ENCODE measurements at places on chromosomes 11 and 22.

- DNase-seq = no peak
Observed at GRCh38 chr22:40541300-40541699, 95.2 kb downstream of the MRTFA start.

GRCh38 chr11:126522152-126522551 lies 166.7 kb downstream of the ST3GAL4 start:
- peak; percentile 82 for DNase-seq

DNA sequence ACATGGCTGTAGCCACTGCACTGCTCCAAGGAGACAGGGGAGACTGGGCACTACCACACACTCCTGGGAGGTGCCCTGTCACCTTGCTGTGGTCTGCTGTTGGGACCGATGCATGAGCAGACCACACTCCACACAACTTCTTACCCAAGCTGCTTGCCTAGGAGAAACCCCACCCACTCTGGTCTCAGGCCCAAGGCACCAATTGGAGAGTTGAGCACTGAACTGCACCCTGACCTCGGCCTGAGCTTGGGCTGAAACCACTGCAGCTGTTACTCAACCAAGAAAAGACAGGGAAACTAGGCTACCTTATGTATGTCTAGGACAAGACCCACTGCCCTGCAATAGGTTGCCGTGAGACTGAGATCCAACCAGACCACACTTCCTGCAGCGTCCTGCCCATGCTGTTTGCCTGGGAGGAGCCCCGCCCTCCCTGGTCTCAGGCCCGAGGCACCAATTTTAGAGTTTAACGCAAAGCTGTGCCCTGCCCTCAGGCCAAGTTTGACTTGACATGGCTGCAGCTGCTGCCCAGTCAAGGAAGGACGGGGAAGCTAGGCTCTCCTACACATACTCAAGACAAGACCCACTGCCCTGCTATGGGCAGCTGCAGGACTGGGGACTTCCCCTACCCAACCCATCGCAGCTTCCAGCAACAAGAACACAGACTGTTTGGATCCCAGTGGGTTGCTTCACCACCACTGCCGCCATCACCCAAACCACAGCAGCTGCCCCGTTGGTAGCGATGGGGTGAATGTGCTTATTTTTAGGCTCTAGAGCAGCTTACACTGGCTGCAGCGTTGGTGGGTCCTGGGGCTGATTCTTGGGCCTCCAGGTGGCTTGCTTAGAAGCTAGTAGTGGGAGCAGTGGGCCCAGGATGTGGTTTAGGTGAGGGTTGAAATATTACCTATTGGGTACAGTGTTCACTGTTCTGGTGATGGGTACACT lies 66.8 kb downstream of the BRD1 start:
- DNase-seq = peak; percentile 65

DNA sequence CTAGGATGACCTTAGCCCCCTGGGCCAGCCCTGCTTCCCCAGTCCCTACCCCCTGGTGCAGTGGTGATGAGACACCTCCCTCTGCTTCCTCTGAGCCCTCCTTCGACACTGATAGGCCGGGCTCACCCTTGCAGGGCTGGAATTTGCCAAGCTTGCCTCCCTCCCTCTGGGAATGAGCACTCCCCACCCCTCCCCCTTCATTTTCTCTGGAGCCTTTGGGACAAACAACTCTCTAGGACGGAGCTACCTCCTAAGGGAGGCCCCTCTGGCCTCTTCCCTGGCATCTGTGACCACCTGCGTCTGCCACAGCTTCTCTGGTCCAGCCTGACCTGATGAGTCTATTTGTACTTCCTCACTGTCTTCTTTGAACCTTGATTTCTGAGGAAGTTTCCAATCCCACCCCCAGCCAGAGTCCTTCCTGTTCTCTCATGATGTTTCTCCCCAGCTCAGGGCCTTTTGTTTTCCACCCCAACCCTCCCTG lies 53.3 kb upstream of the ADA2 start:
- DNase-seq = peak; percentile 11

DNA sequence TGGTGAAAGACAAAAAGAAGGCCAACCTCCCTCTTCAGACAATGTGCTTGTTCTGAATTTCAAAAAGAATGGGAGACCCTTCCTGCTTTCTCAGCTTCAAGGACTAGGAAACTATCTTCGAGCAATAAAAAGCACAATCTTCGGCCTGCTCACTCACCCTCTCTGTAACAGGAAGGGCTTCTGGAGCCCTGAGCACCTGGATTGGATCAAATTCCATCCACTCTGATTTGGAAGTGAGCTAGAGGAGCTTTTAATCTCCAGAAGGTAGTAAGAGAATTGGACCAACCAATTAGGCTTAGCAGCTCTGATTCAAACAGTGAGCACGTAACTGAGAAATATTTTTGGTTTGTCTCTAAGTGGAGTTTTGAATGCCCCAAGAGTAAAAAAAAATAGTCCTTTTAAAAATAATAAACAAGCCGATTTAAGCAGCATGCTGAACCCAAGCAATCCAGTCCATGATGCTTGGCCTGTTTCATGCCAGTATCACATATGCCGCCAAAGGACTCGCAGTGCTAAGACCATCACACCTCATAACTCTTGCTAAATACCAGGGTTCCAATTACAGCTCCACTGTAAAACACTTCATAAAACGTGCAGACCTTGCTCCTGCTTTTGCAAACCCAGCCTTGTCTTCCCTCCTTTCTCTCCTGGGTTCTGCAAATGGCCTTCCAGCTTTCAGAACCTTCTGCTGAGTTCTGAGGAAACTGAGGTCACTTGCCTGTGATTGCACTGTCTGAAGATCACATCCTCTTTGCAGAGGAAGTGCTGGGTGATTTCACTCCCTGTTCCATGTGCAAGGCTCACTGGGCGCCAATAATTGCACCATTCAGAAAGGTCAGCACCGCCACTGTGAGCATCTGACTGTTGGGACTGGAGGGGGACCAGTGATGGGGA lies 74.4 kb downstream of the SLC1A2 start:
- no peak for DNase-seq

- DNase-seq = no peak
Observed at GRCh38 chr11:123624974-123625373, 29.4 kb downstream of the SCN3B start.

- peak; percentile 85 for DNase-seq
Observed at GRCh38 chr11:117315285-117316196, 515 bp downstream of the BACE1 start.

- no peak for DNase-seq
Observed at GRCh38 chr11:79346021-79346420, 94.8 kb downstream of the TENM4 start.

- DNase-seq = peak; percentile 99
Observed at GRCh38 chr22:50209893-50210292, 9.1 kb downstream of the SELENOO start.

GRCh38 chr11:47378836-47379170 lies 456 bp upstream of the SPI1 start:
- peak; percentile 69 for DNase-seq

DNA sequence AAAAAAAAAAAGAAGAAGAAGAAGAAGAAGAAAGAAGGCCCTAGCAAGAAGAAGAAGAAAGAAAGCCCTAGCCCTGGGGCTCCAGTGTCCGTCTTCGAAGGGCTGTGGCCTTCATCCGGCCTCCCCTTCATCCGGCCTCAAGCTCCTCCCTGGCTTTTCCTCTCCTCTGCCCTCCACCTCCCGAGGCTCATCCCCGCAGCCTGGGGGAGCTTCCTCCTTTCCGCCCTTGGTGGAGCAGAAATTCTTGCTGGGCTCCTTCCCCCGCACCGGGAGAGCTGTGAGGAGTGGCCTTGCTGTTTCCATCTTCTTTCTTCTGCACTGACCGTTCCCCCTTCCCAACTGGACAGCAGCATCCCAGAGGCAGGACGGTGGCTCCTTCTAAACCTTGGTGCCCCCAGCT lies 9.5 kb upstream of the LTO1 start:
- DNase-seq = no peak

- DNase-seq = peak; percentile 99
Observed at GRCh38 chr11:64241241-64241490, 271 bp downstream of the FKBP2 start.

GRCh38 chr11:121417055-121417551 lies 35.0 kb upstream of the SORL1 start:
- no peak for DNase-seq

- peak; percentile 79 for DNase-seq
Observed at GRCh38 chr11:111378861-111379601, at the start of gene POU2AF1. Gene POU2AF1 (minus strand): TSS chr11:111379275. CDS start chr11:111379177, 98 bp downstream.

DNA sequence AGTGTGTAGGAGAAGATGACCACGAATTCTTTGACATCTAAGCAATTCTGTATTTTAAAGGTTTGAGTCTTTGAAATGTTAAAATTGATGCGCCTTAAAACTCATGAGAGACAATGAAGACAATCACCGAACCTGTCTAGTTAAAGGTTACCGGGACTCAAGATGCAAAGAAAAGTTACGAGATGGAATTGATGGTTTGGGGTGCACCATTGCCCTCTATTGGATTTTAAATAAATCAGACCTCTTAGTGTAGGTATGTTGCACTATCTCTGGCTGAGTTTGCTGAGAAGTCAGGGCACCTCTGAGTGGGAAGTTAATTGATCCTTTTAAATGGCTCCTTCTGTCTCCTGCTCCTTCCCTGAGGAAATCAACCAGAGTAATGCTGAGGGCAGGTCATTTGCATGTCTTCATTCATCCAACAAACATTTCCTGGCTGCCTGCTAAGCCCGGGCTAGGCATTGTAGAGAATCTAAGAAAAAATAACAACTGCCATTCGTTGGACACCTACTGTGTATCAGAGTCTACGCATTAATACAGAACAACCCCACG lies 19.4 kb upstream of the TMA7B start:
- DNase-seq = no peak

DNA sequence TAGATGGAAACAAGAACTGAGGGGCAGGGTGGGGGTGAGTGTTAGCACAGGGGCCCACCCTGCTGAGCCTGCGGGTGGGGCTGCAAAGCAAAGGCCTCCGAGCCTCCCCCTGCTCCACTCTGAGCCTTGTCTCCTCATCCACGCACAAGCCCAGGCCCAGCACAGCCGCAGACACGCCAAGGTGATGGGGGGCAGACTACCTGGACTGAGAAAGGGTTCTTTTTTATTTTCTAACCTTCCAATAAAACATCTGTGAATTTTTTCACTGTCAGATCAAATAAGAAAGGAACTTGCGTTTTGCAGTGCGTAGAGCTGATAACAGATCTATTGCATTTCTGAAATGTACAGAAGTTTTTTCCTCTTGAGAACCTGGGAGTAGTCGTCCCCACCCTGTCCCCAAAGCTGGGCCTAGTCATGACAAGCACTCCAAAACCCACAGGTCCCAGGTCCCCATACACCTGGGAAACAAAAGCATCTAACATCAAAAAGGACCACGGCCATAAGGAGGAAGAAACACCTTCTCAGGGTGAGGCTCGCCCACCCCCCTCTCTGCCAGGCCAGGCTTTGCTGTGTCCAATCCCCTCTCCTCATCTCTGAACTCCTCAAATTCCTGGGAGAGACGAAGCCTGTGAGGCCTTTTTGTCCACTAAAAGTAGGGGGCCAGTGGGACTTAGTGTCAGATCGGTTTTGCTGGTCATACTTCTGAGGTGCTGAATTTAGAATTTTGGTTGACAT lies 22.7 kb upstream of the CD5 start:
- DNase-seq = no peak

GRCh38 chr11:126489836-126490660 lies 134.6 kb downstream of the ST3GAL4 start:
- peak; percentile 75 for DNase-seq

GRCh38 chr11:86990031-86990430 lies 34.8 kb upstream of the FZD4 start:
- DNase-seq = peak; percentile 25

GRCh38 chr22:19086417-19086816 lies 35.8 kb downstream of the DGCR2 start:
- no peak for DNase-seq

- peak; percentile 97 for DNase-seq
Observed at GRCh38 chr22:37999640-38000272, 15.4 kb upstream of the SOX10 start.

DNA sequence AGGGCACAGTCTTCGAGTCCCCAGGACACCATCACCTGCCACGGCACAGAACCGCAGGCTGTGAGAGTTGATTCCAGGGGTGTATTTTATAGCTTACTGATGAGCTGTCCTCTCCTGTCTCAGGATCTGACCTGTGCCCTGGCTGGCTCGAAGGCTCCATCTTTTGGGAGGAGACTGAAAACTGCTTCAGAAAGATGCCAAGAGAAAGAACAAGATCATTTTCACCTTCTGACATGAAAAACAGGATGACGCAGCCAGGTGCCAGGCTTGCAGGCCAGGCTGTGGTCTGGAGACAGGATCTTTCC lies 2.2 kb downstream of the MRGPRD start:
- DNase-seq = peak; percentile 60

GRCh38 chr11:64809781-64810241 lies 540 bp downstream of the MEN1 start:
- DNase-seq = peak; percentile 90

- DNase-seq = no peak
Observed at GRCh38 chr11:67002297-67002913, 20.5 kb upstream of the SYT12 start.

DNA sequence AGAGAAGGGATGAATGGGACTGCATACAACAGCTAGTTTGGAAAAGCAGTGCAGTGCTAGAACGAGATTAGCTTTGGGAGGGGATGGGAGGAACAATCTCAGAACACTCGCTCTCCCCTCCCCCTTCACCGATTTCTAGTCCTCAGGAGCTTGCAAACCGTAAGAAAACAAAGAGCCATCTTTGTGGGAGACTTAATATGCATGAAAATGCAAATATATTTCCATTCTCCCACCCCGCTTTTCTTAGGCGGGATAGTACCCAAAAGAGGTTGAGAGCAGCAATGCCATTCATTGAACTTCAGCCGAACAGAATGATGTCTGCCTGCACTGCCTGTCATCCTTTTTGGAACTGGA lies 1.1 kb downstream of the SPINDOC start:
- peak; percentile 86 for DNase-seq

DNA sequence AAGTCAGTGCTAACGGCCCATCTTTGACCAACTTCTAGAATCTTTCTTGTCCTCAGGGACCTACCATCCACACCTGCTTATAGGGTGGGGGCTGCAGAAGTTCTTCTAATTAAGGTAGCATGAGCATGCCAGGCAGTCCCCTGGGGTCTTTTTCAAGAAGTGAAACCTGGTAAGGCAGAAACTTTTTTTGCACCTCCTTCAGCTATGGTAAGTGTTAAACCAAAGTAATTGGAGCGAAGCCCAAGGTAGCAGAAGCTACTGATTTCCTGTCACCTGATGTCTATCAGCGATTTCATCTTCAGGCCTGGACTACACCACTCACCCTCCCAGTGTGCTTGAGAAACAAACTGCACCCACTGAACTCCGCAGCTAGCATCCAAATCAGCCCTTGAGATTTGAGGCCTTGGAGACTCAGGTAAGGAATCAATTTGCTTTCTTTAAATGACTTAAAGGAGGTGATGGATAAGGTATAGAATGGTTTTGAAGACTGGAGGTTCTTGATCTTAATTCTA lies at the start of gene MS4A1:
Gene MS4A1 (plus strand): TSS at position 317 of the 512 bp plus-strand sequence. CDS start 6,528 bp downstream, outside the sequence.
- DNase-seq = no peak
